SJSA1 (cell line): ENCODE measurements at places on chromosomes 13 and 19. TPM values are rescaled to one million over a fixed set of nuclear protein-coding genes. Genes with fewer than 3 reads are reported as not detected.

- DNase-seq, result no peak
Observed at GRCh38 chr13:62387647-62388046, 972.0 kb upstream of the PCDH20 start.

DNA sequence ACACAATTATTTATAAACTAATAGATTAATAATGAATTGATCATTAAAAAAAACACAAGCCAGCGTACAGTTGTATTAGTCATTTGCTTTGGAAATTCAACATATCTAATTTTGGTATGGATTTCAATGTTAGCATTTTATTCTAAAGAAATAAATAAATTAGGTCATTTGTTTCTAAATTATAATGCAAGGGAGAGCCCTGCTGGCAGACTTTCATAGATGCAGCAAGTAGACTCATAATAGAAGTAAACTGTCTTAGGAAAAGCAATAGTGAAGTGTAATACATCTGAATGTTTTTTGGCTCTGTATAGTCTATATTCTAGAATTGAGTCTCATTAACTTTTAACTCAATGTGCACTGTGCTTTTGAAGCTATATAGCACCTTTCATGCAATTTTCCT is 982.4 kb upstream of the MIR17HG start:
- DNase-seq, result no peak

GRCh38 chr19:46209051-46209450 is 20.5 kb upstream of the IGFL1 start:
- no peak for DNase-seq

- no peak for DNase-seq
Observed at GRCh38 chr13:44932171-44932849, 57.0 kb downstream of the NUFIP1 start.

- DNase-seq, result no peak
Observed at GRCh38 chr13:27415116-27415515, 9.3 kb upstream of the GTF3A start.

DNA sequence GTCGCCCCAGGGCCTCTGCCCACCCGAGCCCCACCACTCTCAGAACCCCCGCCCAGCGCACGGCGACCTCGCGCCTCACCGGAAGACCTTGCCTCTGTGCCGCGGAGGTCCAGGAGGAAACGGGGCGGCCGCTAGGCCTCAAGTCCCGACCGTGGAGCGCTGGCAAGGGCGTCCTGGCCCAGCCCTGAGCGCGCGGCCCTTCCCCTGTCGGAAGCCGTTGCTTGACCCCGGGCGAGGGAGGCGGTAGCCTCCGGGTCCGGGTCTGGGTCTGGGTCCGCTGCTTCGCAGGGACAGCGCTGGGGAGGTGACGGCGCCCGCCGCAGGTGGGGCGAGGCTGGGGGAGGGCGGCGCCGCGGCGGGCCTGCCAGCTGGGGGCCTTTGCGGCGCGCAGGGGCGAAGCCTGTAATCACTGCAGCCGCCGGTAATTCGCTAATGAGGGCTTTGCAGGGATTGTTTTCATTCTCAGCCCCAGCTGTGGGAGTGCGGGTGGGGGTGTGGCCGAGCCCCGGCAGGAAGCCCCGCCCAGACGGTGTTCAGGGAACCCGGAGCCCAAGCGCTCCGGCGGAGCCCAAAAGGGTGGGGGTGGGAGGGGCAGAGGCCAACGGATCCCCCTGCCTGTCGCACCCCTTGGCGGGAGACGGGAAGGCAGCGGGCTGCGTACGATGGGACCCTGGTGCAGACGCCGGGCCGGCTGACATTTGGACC is 8.6 kb downstream of the C19orf25 start:
- DNase-seq, result no peak

GRCh38 chr13:42836930-42837690 is 55.7 kb downstream of the FAM216B start:
- DNase-seq, result no peak

DNA sequence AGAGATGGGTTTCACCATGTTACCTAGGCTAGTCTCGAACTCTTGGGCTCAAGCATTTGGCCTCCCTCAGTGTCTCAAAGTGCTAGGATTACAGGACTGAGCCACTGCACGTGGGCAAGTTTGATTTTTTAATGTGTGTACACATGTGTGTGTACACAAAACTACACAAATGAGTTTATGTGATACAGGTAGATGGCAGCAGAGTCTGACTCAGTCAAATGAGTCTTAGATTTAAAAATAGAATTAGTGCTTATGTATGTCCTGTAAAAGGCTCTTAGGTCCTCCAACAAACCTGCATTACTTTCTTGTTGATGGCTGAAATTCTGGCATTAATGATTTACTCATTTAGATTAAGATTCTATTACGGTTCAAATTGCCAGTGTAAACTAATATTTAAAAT is 293.7 kb downstream of the PCDH17 start:
- DNase-seq, result no peak

DNA sequence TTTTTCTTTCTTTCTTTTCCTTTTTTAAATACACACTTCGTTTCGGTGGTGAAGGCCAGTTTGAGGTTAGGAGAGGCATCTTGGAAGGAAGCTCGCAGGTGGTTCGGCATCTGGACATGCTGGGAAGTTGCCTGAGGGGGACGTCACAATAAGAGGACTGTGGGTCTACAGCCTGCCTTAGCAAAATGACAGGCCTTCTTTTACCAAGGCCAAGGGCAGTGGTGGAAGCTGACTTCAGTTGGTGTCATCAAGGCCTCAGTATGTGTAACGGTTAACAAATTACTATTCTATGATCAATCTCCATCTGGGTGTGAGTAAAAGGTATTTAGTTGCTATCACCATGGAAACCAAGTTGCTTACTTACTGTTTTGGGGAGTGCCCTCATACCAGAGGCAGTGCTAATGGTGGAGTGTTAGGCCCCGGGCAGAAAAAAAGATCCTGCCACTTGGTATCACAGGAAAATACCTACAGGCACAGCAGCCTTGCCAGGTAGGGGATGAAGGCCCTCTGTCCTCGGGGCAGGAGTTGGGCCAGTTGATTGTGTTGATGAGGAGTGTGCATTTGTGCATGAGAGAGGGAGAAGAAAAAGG is 10.3 kb downstream of the ACTN4 start:
- DNase-seq, result peak; percentile 77

DNA sequence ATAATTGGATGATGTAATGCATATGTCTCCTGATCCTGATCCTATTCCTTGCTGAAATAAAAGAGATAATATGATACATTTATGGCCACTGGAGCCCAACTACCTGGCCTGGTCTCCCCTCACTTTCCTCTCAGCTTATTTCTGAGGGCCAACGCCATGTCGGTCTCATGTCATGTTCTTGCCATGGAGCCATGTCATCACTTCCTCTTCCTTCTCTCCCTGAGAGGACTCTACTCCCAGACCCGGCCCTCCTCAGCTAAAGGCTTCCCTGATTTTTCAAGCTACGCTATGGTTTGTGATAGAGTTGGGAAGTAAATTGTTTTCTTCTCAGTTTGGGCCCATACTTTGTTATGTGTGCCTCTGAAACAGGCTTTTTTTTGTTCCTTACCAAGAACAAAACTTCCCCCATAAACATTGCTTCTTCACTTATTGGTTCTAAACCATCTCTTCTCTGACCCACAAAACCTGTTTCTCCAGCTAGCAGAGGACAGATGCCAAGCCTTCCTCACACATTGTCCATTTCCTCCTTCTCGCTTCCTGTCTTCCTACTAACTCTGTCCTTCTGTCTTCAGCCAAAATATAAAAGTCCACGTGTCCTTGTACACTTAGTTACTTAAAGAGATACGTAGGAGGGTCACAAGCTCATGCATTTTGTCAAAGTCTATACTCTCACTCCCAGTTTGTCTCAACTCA is 319.9 kb upstream of the DACH1 start:
- no peak for DNase-seq

GRCh38 chr19:41223431-41224234 is 4.6 kb downstream of the AXL start:
- peak; percentile 98 for DNase-seq

- no peak for DNase-seq
Observed at GRCh38 chr19:54173951-54174834, 1.2 kb upstream of the TMC4 start.

DNA sequence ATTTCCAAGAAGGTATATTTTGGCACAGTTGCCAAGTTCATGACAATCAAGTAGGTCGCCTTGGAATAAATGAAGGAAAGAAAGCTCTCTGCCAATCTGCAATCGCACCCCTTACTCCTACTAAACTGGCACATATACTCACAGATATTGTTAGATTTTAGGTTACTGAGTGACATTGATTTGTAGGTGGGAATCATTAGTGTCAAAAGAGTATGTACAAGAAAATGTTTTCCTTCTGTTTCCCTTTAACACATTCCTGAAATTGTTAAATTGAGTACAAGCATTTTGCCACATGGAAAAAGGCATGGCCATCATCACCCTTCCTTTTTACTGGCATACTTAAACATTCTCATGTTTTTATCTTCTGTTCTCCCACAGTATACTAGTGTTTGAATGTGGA is 2868.3 kb upstream of the PCDH20 start:
- DNase-seq, result no peak

- DNase-seq, result peak; percentile 62
Observed at GRCh38 chr19:16328824-16329482, 4.3 kb downstream of the KLF2 start.

GRCh38 chr19:35533822-35534392 is 651 bp downstream of the GAPDHS start:
- no peak for DNase-seq

DNA sequence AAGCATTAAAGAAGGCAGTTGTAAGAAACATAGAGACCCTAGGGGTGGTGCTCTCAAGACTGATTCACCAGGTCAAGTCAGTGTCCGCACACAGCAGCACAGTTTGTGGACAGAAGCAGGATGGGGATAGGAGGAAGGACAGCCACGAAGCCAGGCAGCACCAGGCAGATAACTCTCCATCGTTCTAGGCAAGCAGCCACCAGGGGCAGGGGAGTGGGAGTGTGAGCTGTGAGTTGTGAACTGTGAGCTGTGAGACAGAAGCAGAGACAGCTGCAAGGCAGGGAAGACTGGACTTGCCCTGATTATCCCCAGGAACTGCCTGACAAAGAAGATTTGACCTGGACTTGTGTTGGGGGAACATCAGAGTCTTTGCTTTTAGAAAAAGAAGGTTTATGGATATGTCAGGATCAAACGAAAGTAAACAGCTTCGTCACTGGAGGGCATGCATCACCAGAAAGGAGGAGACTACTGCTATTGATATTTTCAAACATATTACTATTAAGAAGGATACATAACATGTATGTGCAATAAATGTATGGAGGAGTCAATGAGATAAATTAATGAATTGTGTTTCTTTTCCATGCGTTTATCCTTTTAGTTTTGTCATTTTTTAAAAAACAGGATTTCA is 286.1 kb downstream of the IRS2 start:
- peak; percentile 60 for DNase-seq

- no peak for DNase-seq
Observed at GRCh38 chr13:75881109-75881775, 245.1 kb downstream of the LMO7 start.

GRCh38 chr13:109121826-109122225 is 492.4 kb downstream of the MYO16 start:
- peak; percentile 75 for DNase-seq

DNA sequence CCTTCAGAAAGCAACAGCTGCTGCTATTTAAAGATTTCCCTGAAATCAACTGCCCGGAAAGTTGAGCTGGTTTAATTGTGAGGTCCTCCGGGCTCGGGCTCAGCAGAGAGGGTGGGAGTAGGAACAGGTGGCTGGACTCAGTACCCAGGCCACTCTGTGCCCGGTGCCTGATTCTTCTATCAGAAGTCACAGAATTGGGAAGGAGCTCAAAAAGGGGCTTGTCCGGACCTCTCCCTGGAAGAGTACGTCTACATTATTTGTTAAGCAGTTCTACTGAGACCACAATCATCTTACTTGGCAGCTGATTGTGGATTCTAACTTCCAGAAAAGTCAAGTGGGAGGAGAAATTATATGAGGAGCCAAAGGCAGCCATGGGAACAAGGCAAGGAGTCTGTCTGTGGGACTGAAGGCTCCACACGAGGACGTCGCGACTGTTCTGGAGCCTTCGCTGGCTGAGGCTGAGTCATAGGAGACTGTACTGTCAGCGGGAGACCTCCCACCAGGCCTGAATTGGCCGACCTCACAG is 91.7 kb upstream of the ANKRD10 start:
- DNase-seq, result peak; percentile 100

GRCh38 chr19:40244579-40245317 is 18.3 kb upstream of the CCNP start:
- DNase-seq, result no peak

GRCh38 chr19:29861574-29861973 is 49.8 kb downstream of the CCNE1 start:
- no peak for DNase-seq

- no peak for DNase-seq
Observed at GRCh38 chr13:100130092-100130491, 41.2 kb downstream of the PCCA start.

DNA sequence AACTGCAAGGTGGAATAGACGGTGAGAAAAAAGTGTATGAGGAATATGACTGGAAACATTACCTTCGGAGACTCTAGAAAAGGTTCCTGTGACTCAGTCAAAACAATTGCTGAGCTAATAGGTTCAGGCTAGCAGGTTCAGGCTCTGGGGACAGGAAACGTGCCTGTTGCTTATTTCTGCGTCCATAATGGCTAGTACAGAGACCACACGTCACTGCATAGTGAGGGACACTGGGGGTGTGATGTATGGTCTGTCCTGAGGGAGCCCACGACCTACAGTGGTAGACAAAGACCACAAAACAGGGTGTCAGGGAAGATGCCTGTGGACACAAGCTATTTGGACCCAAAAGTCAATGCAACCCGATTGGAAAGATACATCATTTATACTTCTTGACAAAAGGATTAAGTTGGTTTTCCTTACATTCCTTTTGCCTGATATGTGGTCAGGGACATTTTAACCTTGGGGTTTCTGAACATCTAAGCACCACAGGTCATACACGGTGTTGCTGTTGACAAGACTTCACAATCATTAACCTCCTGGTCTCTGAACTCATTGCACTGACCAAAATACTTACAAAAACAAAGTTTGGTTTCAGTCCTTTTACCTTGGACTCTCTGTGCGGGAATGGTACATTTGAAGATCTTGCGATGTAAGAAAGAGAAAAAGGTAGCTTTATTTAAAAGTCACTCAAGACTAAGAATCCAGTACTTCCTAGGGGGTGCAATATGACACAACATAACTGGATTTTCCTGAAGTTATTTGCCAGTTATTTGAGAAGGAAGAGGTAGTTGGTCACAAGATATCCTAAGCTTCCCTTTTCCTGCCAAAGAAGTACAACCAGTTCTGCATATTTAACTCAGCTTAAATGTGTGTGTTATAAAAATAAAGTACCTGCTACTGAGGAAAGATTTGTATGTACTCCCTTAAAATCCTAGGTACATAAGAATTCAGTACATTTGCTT is 20.0 kb downstream of the CRYL1 start:
- no peak for DNase-seq

Gene CACNG7
- not detected in 2 replicates for total RNA-seq

Gene CCDC70
- total RNA-seq, result 0.34 and 0.58 TPM in 2 replicates

Gene PRRG2
- total RNA-seq, result not detected in 2 replicates

Gene RNF113B
- total RNA-seq, result not detected in 2 replicates

Gene GJB6
- total RNA-seq, result not detected in 2 replicates

Gene EFNB2
- total RNA-seq, result 5.8 and 6.5 TPM in 2 replicates

Gene ZNF112
- 4.7 and 7.1 TPM in 2 replicates for total RNA-seq

Gene SLITRK6
- 0.32 TPM in 1 of 2 replicates, not detected in the other for total RNA-seq

Gene LIM2
- not detected in 2 replicates for total RNA-seq

Gene TEX29
- total RNA-seq, result 0.82 TPM in 1 of 2 replicates, not detected in the other

Gene TFPT
- 31.7 and 48.5 TPM in 2 replicates for total RNA-seq

Gene ONECUT3
- total RNA-seq, result not detected in 2 replicates

Gene MIER2
- total RNA-seq, result 19.9 and 26.6 TPM in 2 replicates

Gene PSG1
- 0.05 TPM in 1 of 2 replicates, not detected in the other for total RNA-seq
